ENCODE measurements at places on chromosomes 1 and 21.

GRCh38 chr21:25572861-25573310 is 34.4 kb downstream of the MRPL39 start:
- no peak for DNase-seq

DNA sequence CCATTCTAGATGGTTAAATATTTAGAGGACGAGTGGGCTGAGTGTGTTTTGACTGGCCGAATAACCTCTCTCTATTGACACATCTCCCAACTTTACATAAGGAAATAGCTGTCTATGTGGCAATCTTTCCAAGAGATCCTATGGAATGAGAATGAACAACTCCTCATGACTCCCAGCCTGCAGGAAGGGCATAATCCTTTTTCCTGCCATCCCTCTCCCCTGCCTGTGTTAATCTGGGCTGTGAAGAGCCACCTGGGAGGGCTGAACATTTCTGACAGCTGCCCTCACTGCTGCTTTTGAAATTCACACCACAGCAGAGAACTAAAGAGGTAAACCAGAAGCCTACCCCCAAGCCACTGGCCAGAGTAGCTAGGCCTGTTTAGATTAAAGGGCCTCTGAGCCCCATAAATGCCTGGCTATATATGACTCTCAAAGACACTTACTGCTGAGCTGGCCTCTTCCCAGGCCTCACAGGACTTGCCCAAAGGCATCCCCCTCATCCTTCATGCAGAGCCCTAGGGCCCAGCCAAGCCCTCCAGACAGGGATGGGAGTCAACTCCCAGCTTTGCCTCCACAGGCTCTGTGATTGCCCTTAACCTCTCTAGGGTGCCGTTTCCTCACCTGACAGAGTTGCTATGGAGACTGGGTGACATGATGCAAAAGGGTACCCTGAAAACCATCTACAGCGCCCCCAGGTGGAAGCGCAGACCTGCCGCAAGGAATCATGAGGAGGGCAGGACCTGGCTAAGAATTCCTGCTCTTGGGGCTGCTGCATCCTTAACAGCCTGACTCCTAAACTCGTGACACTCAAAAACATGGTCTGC is 42.0 kb upstream of the LDLRAP1 start:
- DNase-seq = no peak

- no peak for DNase-seq
Observed at GRCh38 chr1:76832521-76832920, 34.8 kb upstream of the ST6GALNAC5 start.

DNA sequence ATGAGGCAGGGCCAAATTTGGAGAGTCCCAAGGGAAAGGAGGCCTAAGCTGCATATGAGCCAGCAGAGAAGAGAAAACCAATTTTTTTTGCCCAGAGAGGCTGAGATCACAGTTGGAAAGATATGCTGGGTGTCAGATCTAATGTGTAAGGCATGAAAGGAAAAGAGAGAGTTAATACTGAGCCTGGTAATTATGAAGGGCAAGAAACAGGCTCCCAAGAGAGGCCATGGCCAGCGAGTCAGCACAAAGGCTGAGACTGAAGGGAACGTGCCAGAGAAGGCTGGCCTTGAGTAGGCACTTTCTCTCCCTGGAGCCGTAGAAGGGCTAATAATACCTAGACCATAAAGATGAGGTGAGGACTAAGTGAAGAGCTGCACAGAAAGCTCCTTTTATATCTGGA is 31.8 kb upstream of the BEND5 start:
- no peak for DNase-seq

- no peak for DNase-seq
Observed at GRCh38 chr1:170146720-170147263, 1.0 kb downstream of the NTMT2 start.

DNA sequence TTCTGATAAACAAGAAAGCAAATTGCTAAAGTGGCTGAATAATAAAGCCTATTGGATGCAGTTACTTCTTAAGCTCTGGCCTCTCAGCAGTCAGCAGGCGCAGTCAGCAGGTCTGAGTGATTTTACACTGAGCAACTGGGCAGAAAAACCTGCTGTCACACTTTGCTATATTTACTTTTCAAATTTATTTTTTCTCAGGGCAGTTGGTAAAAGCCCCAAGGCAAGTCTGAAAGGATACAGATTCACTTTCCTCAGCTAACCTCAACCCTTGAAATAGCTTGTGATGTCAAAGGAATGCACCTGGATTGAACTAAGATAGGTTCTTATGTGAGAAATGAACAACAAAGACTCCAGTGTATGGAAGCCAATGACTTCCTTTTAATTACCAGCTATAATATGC is 34.0 kb downstream of the ATP5PF start:
- DNase-seq = no peak

DNA sequence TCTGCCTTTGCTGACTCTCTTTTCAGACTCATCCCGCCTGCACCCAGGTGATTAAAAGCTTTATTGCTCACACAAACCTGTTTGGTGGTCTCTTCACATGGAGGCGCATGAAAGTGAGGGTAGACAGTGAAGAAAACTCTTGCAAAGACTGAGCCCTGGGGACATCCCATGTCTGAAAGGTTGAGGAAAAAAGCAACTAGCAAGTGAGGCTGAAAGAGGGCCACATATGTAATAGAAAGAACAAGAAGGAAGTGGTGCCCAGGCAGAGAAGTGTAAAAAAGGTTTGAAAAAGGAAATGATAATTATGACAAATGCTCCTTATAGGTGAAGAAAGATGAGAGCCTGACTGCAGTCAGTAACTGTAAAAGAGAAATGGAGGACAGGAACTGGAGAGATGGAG is 115.9 kb upstream of the NEK7 start:
- DNase-seq = no peak

GRCh38 chr1:170351366-170351946 is 180.5 kb upstream of the GORAB start:
- DNase-seq = no peak

DNA sequence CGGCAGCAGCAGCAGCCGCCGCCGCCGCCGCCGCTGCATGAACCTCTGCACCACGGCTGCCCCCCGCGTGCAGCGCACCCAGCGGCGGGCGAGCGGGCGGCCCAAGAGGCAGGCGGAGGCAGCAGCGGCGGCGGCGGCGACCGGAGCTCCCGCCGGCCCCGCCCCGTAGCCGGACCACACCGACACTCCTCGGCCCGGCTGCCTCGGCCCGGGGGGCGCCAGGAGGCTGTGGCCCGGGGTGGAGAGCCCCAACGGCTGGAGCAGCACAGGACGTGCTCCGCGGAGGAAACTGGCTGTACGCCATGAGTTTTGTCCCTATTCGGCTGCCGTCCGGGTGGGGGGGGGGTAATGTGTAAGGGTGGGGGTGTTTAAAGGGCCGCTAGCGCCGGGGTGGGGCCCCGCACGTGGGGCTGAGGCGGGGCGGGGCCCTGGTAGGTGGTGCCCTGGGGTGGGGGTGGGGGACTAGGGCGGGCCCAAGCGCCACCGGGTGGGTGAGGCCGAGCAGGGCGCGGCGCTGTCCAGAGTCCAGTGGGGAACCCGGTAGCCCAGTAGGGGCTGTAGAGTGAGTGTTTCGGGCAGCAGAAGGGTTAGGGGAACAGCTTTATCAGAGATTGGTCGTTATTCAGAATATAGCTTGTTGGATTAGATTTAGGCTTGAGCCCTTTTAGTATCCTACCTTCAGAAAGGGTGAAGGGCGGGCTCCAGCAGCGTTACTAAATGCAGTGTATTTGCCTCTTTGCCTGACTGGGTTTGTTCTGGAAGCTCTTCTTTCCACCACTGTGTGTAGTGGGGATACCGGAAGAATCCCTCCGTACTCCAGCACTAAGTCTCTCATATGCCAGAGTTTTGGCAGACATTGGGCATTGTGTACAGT is at the start of gene FAM78B:
FAM78B (minus strand) TSS at position 304 of the 874 bp plus-strand sequence. CDS start 753 bp downstream, outside the sequence.
- peak; percentile 83 for DNase-seq

DNA sequence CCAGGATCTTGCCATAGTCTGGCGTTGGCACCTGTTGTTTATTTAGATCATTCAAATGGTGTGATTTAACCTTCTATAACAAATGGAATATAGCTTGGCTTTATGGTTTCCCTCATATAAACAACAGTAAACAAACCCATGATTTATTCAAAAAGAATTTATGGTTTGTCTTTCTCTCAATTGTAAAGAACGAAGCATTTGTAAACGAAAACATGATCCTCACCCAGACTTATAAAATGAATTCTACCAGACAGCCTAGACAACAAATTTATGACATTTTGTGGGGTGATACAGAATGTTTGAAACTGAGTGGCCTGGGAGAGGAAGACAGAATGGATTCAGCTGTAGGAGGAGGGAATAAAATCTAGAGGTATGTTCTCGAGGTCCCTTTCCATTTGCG is 66.1 kb upstream of the PTGFR start:
- DNase-seq = no peak

- DNase-seq = no peak
Observed at GRCh38 chr1:26618561-26618960, 77.3 kb upstream of the ARID1A start.

- DNase-seq = no peak
Observed at GRCh38 chr1:203722909-203723308, 42.1 kb upstream of the LAX1 start.

DNA sequence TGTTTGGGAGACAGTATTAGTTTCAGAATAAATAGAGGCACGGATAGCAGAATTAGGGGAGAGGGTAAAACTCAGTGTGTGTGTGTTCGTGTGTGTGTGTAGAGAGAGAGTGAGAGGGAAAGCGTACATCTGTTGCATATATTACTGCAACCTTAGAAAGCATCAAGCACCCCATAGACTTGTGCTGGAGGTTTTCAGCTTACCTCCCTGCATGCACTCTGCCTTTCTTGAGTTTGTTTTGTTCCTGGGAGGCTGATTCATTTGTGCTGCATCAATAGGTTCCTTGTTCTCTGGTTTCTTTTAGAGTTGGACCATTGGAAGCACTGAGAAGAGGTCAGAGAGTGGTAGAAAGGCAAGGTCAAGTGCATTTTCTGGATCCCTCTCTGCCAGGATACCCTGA is 104.4 kb upstream of the KCNK1 start:
- no peak for DNase-seq

DNA sequence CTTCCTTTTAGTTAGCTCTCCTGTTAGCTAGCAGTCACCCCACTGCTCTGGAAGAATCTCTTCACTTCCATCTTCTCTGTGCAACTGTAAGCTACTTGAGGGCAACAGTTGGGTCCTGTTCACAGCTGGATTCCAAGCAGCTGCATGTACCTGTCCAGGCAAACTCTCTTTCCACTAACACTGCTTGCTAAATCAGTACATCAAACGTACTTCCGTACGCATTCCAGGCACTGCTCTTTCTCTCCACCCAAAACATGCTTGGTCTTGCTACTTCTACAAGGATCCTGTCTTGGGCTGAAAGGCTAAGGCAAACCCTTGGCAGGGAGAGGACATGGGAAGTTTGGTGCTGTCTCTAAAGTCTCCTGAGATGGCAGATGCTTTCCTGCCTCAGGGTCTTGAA is 139.2 kb upstream of the CACNA1E start:
- no peak for DNase-seq

- no peak for DNase-seq
Observed at GRCh38 chr1:174726167-174726879, 273.4 kb upstream of the CACYBP start.

DNA sequence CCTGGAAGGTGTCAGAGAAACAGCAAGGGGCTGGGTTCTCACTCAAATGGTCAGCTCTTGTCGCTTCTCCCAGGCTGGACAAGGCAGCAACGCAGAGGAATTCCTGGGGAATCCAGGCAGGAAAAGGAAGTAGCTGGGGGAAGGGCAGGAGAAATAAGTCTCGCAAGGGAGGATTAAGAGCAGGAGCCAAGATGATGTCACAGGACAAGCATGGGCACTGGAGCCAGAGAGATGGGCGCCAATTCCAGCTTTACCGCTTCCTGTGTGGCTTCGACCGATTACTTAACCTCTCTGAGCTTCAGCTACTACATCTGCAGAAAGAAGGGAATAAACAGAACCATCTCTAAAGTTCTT is 70.5 kb downstream of the SSBP3 start:
- DNase-seq = peak; percentile 87

- no peak for DNase-seq
Observed at GRCh38 chr1:12123172-12123571, 43.6 kb upstream of the TNFRSF1B start.

- no peak for DNase-seq
Observed at GRCh38 chr1:208842451-208842850, 598.3 kb upstream of the PLXNA2 start.

GRCh38 chr21:39025198-39025597 is 158.1 kb downstream of the PSMG1 start:
- DNase-seq = no peak

GRCh38 chr1:109170035-109170764 is 43.5 kb upstream of the SARS1 start:
- no peak for DNase-seq

- DNase-seq = no peak
Observed at GRCh38 chr1:28010969-28011368, 51.2 kb downstream of the XKR8 start.

GRCh38 chr1:239587574-239588369 is 201.4 kb downstream of the CHRM3 start:
- DNase-seq = no peak

DNA sequence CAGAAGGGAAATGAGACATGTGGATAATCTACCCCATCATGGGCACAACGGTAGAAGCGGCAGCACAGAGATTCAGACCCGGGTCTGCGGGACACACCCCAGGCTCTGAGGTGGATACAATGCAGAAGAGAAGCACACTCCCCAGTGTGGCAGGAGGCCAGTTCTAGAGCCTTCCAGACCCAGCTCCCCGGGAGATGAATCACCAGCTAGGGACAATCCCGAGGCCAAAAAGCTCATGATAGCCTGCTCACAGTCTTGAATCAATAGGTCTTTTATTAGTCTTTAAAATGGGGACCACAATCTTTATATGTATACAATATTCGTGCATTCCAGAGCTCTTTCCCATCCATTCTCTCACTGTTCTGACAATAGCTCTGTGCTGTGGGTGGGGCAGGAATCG is 57.3 kb upstream of the DIRAS3 start:
- no peak for DNase-seq

- DNase-seq = no peak
Observed at GRCh38 chr1:101833312-101833711, 163.4 kb downstream of the OLFM3 start.

- DNase-seq = no peak
Observed at GRCh38 chr21:44315691-44316203, 15.9 kb downstream of the PFKL start.

- no peak for DNase-seq
Observed at GRCh38 chr1:61604261-61604660, 120.7 kb downstream of the TM2D1 start.

DNA sequence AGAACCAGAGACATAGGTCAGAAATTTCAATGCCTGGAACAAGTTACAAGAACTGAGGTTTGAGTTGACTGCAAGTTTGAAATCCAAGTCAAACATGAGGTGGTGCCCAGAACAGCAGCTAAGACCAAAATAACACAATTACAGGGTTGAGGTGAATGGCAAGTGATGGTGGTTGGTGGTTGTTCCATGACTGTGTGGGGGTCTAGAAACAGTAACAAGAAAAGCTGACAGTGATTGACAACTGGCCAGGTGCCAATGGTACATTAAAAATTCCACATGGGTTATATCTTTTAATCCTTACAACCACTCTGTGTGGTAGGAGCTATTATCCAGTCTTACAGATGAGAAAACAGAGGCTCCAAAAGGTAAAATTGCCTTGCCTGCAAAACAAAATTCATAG is 32.0 kb downstream of the RIMS3 start:
- no peak for DNase-seq

GRCh38 chr1:8039071-8039470 is 13.0 kb upstream of the ERRFI1 start:
- no peak for DNase-seq

- DNase-seq = no peak
Observed at GRCh38 chr1:176271572-176271971, 64.5 kb upstream of the COP1 start.

GRCh38 chr21:31235671-31236450 is 108.2 kb downstream of the TIAM1 start:
- DNase-seq = no peak

- DNase-seq = no peak
Observed at GRCh38 chr1:153293851-153294250, 18.9 kb downstream of the PGLYRP3 start.

GRCh38 chr1:210695026-210695425 is 366.3 kb downstream of the HHAT start:
- no peak for DNase-seq

Measured in uterus (tissue), 4 donors.